ENCODE measurements at places on chromosomes 3 and 15.

- DNase-seq, result no peak
These were observed 731.6 kb downstream of the NAALADL2 start for GRCh38 chr3:175590745-175591144.

DNA sequence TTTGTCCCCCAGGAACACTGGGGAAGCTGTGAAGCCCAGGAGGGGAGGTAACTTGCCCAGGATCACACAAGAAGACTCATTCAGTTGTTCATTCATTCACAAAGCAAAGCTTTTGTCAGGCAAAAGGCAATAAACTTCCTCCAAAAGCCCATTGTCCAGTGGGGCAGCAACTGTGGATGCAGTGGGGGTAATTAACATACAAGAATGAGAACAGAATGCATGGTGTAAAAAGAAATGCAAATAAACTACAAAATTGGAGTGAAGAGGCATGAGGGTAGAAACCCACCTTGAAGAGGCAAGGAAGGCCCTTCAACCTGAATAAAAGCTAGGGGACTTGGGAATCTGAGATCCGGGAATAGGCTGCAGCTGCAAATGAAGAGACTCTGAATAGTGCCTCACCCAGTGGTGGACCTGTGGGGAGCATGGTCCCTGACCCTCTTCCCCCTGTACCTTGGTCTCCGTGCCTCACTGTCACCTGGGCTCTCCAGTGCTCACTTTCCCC, 363.6 kb downstream of the CLSTN2 start:
- DNase-seq, result no peak

DNA sequence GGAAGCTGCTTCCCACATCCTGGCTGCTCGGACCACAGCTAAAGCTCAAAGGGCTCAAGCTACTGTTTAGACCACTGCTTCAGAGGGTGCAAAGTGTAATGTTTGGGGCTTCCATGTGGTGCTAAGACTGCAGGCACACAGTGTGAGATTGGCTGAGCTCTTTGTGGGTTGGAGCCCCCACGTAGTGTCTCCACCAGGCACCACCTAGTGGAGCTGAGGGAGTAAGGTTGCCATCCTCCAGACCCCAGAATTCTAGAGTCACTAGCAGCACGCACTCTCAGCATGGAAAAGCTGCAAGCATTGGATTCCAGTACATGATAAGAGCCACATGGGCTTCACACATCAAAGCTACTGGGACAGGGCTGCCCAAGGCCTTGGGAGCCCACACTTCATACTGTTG, 9.3 kb downstream of the MKRN3 start:
- DNase-seq, result no peak

- no peak for DNase-seq
These were observed 58.1 kb downstream of the DNAH1 start for GRCh38 chr3:52374173-52374572.

DNA sequence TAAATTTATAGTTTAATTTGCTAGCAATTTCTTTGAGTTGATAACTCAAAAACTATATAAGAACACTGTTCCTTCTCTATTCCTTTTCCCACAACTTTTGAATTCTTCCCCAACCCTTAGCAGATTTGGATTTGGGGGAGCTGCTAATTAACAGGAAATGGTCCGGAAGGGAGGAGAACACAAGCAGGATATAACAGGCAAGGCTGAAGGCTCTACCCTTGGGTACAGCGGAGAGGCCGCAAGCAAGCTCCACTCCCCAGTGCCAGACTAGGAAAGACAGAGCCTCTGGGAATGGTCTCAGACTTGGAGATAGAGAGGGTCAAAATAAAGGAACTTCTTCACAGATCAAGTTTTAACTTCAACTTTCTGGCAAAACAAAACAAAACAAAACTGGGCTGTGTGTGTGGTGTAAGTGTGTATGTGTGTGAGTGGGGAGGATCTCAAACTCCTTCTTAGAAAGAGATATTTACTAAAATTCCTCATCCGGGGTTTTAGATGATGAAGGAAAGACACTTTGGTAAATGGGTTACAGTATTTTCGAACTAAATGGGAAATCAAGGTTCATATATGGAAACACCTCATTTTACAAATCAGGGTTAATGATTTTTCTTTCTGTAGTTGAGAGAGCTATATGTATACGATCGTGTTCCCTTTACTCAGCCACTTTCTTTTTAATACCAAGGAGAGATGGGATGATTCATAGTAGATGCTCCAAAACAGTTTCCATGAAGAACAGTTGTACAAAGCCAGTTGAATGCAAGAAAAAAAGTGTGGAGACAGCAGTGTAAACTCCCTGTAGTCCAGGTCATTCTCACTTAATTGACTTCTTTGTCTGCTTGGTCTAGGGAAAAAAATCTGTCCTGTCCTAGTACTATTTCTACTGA, 161.1 kb downstream of the TP63 start:
- DNase-seq, result no peak

DNA sequence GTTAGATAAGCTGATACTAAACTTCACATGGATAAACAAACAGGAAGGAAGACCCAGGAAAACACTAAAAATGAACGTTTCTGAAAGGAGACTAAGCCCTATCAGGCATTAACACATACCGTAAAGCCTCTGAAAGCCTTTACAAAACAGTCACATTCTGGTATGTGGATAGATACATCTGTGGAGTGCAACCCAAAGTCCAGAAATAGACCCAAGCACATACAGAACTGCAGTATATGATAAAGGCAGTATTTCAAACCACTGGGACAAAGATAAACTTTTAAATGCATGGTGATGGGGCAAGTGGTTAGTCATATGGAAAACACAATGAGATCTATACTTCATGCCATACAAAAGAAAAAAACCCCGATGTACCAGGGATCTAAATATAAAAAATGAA, 26.0 kb downstream of the DCBLD2 start:
- no peak for DNase-seq

GRCh38 chr3:62119139-62119538, 254.2 kb downstream of the FEZF2 start:
- DNase-seq, result no peak

Measured in NCI-H187 treated with DMSO at 0.1 percent for 48 hours (cell line).